Fibroblast of skin of back (primary cell): ENCODE measurements at places on chromosomes 11 and 22.

- DNase-seq = no peak
These were observed 573.5 kb downstream of the TBC1D22A start for GRCh38 chr22:47335958-47336357.

DNA sequence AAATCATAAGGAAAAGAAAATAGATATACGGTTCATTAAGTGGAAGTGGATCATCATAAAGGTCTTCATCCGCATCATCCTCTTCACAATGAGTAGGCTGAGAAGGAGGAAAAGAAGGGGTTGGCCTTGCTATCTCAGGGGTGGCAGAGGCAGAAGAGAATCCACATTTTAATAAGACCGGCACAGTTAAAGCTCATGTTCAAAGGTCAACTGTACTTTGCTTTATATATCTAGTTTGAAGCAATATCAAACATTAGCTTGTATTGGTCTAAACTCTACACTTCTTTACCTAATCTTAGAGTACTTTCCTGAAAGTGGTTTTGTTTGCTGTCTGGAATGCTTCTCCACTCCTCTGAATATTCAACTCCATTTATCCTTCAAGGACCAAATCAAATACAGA, 5.7 kb upstream of the PPFIBP2 start:
- no peak for DNase-seq

DNA sequence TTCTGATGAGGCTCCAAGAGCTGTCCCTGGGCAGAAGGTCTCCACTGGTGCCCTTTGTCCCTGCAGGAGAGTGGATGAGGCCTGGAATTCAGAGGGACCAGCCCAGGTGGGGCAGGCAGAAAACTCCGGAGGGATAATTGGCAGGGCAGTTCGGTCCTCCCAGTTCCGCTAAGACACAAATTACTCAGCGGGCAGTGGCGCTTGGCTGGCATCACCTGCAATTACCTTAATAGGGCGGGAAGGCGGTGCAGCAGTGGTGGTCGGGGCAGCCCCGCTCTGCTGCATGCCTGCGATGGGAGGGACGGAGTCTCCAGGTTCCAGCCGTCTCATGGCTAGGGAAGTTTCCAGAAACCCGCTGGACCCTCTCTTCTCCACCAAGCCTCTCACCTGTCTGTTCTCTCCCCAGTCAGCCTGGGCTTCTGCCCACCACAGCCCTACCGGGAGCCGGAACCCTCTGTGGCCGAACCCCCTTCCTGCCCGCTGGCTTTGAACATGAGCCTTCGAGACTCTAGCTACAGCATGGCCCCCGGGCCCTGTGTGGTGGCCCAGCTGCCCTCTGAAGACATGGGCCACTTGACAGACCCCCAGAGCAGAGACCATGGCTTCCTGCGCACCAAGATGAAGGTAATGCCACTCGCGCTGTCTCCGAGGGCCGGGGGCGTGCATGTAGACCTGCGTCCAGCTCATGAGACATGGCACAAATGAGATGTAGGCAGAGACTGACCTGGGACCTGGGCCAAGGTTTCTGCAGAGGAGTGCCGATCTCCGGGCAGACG, 7.0 kb downstream of the OVOL1 start:
- no peak for DNase-seq

DNA sequence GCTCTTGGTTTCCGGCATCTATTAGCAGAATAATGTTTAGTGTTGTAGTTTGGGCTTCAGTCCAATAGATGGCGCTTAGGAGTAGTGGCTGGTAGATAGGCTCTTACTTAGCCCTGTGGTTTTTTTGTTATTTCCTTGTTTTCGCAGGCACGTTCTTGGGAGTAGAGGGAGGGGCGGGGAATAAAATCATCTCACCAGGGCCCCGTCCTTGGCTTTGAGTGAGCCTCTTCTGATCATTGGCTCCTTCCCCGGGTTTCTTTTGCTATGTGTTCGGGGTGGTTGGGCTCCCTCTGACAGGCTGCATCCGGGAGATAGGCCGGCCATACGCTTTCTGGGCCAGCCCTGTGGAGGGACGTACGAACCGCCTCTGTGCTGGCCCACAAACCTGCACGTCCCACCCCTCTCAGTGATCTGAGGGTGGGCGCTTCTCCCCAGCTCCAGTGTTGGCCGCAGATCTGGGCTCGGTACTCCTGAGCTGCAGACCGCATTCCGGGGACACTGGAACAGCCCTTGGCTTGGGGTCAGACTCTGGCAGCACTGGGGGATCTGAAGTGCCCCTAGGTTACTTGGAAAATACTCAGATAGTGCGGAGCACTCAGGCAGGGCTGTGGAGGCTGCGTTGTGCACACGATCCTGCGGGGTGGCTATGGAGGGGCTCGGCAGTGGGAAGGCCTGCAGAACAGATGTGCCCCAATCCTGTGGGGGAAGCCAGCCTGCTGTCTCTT, 217.0 kb downstream of the DYNC2H1 start:
- peak; percentile 89 for DNase-seq

DNA sequence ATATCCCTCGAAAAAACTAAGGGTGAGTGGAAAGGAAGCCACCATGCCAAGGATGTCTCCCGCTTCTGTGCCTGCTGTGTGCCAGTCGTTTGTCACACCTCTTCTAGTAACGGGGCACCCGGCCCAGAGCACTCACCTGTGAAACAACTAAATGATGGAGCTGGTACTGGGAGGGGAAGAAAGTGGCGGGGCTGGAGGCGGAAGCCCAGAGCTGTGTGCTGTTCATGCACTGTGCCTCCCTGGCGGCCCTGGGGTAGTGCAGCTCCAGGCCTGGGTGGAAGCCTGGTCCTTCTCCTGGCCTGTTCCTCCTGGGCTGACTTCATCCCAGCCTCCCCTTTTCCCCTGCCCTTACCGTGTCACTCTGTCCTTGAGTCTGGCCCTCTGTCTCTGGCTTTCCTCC, 130.2 kb downstream of the CEP164 start:
- no peak for DNase-seq

GRCh38 chr22:43884600-43885318, 7.1 kb downstream of the PNPLA5 start:
- DNase-seq = peak; percentile 32

GRCh38 chr11:133555034-133555433, 22.7 kb upstream of the OPCML start:
- no peak for DNase-seq

- no peak for DNase-seq
These were observed 25.2 kb upstream of the VSTM5 start for GRCh38 chr11:93875637-93876036.

- DNase-seq = peak; percentile 66
These were observed 324.7 kb downstream of the CASP12 start for GRCh38 chr11:104573441-104573990.

GRCh38 chr11:8731647-8732323, 49.2 kb downstream of the RPL27A start:
- no peak for DNase-seq

GRCh38 chr11:93648158-93648557, 13.3 kb upstream of the CEP295 start:
- peak; percentile 9 for DNase-seq

DNA sequence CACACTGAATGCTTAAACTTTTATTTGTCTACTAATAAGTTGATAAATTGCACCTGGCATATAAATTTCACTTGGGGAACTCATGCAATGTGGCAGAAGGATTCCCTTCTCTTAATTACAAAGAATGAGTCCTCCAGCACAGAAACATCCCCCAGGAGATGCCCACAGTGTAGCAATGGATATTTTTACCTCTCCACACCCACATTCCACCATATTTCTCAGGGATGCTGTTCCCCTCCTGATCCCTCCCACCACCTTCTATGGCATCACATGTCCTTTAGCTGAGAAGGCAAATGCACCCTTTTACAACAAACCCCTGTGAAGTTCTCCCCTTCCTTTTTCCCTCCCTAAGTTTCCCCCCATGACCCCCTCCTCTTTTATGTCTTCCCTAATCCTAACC, 56.1 kb upstream of the UBASH3B start:
- no peak for DNase-seq

DNA sequence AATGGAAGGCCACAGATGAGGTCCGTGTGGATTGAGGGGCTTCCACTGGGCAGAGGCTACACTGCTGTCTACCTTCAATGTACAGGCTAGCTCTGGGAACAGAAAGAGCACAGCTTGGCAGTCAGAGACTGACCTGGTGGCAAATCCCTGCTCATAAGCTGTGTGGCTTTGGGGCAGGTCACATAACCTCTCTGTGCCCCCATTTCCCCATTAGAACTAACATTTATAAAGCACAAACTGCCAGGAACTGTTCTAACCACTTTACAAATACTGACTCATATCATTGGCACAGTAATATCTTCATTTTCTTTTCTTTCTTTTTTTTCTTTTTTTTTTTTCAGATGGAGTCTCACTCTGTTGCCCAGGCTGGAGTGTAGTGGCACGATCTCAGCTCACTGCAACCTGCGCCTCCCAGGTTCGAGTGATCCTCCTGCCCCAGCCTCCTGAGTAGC, 3.1 kb downstream of the FOSL1 start:
- DNase-seq = no peak

GRCh38 chr11:44948155-44948554, 2.5 kb downstream of the TP53I11 start:
- DNase-seq = no peak

DNA sequence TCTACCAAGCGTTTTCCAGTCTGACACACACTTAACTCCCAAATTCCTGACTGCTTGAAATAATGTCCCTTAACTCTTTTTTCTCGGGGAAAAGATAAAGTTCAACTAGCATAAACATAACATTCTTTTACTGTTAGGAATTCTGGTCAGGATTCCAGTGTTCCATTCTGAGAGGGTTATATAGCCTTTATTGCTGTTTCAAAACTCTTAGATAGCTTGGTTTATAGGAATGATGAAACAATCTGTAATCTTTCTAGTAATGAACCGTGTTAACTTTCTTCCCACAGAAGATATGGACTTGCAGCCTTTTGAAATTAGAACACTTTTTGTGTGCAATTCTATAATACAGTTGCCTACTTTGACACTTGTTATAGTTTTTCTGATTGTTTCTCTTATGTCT, 8.6 kb downstream of the REXO2 start:
- peak; percentile 82 for DNase-seq

- DNase-seq = no peak
These were observed 7.9 kb upstream of the WNT11 start for GRCh38 chr11:76214186-76214585.

- DNase-seq = no peak
These were observed 26.0 kb upstream of the ALX4 start for GRCh38 chr11:44335919-44336318.

GRCh38 chr22:19407649-19408606, 23.6 kb downstream of the HIRA start:
- no peak for DNase-seq

GRCh38 chr22:37419969-37420685, 7.2 kb downstream of the ELFN2 start:
- DNase-seq = no peak

GRCh38 chr11:131662317-131662972, 292.0 kb downstream of the NTM start:
- peak; percentile 22 for DNase-seq

DNA sequence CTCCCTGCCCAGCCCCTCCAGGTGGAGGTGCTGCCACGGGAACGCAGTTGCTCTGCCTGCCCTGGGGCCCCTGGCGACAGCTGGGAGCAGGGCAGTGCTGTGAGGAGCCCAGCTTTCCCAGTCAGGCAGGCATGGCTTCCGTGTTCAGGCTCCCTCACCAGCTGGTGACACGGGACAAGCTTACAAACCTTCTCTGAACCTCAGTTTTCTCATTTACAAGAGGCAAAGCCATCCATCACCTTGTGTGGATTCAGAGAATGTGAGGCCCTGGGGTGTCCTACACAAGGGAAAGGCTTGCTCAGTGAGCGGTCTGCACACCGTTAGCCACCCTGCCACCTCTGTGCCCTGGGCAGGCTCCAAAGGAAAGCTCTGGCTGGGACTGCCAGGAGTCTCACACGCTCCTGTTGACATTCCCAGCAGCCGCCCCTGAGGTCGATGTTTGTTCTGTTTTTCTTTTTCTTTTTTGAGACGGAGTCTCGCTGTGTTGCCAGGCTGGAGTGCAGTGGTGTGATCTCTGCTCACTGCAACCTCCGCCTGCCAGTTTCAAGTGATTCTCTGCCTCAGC, 23.5 kb downstream of the SUN2 start:
- no peak for DNase-seq

- peak; percentile 63 for DNase-seq
These were observed 12.1 kb downstream of the OR10D3 start for GRCh38 chr11:124195189-124195734.

- DNase-seq = no peak
These were observed 4.4 kb downstream of the RPS19BP1 start for GRCh38 chr22:39528080-39528661.

DNA sequence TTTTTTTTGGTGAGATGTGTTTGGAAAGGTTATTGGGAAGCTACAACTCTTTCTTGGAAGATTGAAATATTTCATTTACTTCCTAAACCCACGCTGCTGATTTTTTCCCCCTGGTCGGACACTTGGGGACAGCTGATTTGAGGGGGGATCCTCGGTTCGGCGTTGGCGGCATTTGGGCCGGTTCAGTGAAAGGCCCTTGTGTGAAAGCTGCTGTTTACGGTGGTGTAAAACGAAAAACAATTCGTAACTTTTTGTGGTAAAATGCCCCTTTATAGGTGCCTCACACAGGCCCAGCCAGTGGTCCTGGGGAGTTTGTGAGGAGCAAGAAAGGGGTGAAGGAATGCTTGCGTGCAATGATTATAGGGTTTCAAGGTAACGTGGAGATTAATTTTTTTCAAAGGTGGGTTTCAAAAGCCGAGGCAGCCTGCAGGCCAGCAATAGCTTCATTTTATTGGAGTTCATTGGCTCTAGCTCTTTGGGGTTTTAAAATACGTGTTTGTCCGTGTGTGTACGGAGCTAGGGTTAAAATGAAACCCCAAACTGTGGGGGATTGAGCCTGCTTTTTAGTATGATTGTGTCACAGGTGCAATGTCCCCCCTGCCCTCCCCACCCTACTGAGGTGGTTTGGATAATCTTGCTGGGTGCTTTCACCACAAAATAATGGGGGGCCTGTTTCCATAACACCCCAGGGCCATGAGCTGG, 77.2 kb upstream of the PPARA start:
- no peak for DNase-seq

DNA sequence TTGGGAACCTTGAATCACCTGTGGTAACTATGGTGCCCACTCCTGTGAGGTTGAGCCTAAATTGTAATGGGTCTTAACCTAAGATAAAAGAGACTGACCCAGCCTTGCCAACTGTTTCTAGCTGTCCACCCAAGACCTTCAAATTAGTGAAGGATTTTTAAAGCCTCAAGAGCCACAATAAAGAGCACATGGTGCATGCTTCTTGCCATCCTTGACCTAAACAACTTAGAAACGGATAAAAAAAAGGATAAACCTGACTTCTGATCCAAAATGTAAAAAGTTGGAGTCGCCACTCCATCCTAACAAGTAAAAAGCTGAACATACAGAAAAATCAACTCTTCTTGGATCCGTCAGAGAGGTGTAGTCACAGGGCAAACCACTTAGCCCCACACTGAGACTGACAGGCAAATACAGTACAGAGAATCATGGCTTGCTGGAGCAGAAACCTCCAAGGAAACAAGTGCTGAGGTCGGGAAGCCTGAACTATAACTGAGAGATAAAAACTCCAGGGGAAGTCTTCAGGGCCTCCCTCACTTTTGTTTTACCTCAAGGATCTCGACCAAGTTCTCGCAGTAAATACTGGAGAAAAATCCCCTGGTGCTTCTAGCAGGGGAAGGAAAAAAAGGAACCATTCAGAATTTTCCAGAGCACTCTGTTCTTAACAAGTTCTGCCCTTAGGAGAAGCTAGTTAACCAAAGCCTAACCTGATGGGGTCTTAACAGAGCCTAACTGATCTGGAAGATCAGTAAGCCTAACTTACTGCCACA, 16.3 kb downstream of the ENTHD1 start:
- DNase-seq = no peak
